ENCODE measurements at places on chromosomes 1 and 21. TPM values are rescaled to one million over a fixed set of nuclear protein-coding genes. Genes with fewer than 3 reads are reported as not detected.

Gene DIO1
- not detected for total RNA-seq

- H3K36me3 ChIP-seq = no peaks in the 10 kb centered on the region
- no peak overlapping the region for H3K4me3 ChIP-seq
- peaks cover 11% of the 10 kb centered on the region for H3K4me1 ChIP-seq
- no peak overlapping the region for H3K27ac ChIP-seq
- no peaks in the 10 kb centered on the region for H3K27me3 ChIP-seq
- no peak for DNase-seq
Measured at GRCh38 chr1:74611887-74612286, 61.7 kb downstream of the ERICH3 start.

Gene TCP10L
- total RNA-seq = 31.0 TPM

- H3K27ac ChIP-seq = no peak overlapping the region
- DNase-seq = no peak
- H3K4me1 ChIP-seq = peaks cover 10% of the 10 kb centered on the region
- no peak overlapping the region for H3K4me3 ChIP-seq
Measured at GRCh38 chr1:73161418-73161817, 879.1 kb upstream of the NEGR1 start.

Gene GABRD
- total RNA-seq = 2.5 TPM

- H3K4me3 ChIP-seq = no peak overlapping the region
- H3K27me3 ChIP-seq = no peaks in the 10 kb centered on the region
- no peak overlapping the region for H3K27ac ChIP-seq
- H3K36me3 ChIP-seq = peaks cover 9% of the 10 kb centered on the region
- no peak for DNase-seq
Measured at GRCh38 chr1:172915271-172915670, 135.5 kb downstream of the TNFSF18 start.

Gene KCNJ15
- not detected for total RNA-seq

Gene ARTN
- not detected for total RNA-seq

DNA sequence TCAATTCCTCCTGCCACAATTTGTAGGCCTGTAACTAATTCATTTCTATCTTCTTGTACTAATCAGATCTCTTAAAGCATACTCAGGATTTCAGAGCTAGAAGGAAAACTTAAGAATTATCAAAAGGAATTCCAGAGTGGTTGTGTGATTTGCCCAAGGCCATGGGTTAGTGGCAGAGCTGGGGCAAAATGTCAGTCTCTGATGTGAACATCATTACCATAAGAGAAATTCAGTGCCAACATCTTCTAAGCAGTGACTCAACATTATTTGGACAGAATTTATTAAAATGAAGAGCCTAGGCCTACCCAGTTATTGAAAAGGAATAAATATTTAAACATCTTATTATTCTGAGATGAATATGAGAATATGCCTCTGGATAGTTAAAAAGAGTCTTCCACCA is 14.5 kb downstream of the ST6GALNAC5 start:
- no peak for DNase-seq
- no peaks in the 10 kb centered on the region for H3K27me3 ChIP-seq
- H3K36me3 ChIP-seq = peaks cover 5% of the 10 kb centered on the region

GRCh38 chr21:30839304-30839703 is 9.7 kb upstream of the KRTAP7-1 start:
- no peak overlapping the region for H3K27ac ChIP-seq
- no peaks in the 10 kb centered on the region for H3K36me3 ChIP-seq
- H3K4me1 ChIP-seq = no peaks in the 10 kb centered on the region
- H3K4me3 ChIP-seq = no peak overlapping the region
- H3K27me3 ChIP-seq = no peaks in the 10 kb centered on the region

Gene C1orf115
- total RNA-seq = 30.5 TPM

Data from glutamatergic neuron (in vitro differentiated cells).